ENCODE measurements at places on chromosomes 7 and 10. TPM values are rescaled to one million over a fixed set of nuclear protein-coding genes. Genes with fewer than 3 reads are reported as not detected.

GRCh38 chr7:127946847-127947246, 84.4 kb downstream of the LRRC4 start:
- no peak for DNase-seq

- no peak for DNase-seq
Measured at GRCh38 chr10:121595806-121596688, 2.2 kb downstream of the FGFR2 start.

DNA sequence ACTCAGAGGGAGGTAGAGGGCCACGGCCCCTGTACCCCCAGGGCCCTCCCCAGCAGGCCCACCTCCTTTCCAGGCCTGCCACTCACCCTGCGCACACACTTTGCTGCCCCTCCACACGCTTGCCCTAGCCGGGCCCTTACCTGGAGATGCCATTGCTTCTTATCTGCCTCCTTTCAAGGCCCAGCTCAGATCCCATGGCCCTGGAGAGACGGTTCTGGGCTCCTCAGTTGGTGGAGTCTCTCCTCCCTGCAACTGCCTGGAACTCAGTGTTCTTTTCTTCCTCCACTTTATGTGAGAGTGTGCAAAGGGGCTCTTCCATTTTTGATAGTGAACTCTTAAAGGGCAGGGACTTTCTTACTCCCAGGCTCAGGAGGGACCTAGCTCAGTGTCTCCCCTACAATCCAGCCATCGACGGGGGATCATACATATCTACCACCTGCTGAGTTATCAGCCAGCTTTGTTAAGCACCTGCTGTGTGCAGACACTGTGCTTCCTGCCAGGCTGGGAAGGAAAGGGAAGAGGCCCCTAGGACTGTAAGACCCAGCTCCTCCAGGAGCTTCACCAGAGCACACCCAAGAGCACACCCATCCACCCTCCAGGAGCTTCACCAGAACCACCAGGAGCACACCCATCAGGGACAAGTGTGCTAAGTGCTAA, 89.3 kb upstream of the MACROH2A2 start:
- peak; percentile 35 for DNase-seq

- no peak for DNase-seq
Measured at GRCh38 chr10:369684-370448, 234.6 kb downstream of the ZMYND11 start.

DNA sequence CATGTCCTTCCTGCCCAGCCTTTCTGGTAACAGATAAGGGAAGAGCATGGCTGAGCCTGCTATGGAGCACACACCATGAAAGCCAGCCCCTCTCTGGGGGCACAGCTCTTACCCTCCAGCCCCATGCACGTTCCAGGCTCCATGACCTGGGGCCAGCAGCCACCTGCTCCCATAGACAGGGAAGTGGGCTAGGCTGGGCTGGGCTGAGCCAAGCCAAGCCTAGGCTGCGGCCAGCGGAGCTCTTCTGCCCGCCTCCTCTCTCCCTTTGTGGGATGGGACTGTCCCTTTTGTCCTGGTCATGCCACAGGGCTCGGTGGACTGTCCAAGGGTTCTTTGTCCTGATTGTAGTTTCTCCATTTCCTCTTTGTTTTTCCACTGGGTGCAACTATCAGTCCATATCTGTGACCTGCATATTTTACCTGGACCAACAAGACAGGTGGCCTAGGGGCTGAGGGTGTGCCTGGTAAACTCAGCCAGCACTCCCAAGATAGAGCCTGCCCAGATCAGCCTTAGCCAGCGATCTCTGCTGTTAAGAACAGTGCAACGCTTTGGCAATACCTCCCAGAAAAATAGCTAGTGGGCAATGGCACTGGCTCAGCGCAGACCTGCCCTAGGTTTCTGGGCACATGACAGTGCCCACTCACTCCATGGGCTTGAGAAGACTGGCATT, 97.2 kb upstream of the BTBD16 start:
- no peak for DNase-seq

DNA sequence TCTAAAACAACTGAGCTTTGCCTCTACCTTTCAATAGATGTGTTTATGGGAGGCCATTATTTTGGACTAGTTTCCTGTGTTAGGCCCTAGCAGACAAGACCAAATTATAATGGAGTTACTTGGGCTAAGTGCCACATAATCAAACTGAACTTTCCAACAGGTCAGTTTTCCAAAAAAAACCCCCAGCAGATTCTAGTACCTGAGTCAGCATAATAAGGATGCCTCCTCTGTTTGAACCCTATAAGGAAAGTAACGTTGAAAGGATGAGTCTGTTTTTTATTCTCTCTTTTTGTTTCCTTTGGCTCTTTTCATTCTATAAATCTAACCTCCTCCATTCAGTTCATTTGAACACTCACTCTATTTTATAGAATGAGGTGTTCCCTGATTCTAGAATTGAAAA, 148.1 kb upstream of the FAM3C start:
- no peak for DNase-seq

- DNase-seq, result no peak
Measured at GRCh38 chr7:36972140-36972518, 247.8 kb upstream of the AOAH start.

- no peak for DNase-seq
Measured at GRCh38 chr10:1473874-1474273, 263.5 kb downstream of the ADARB2 start.

DNA sequence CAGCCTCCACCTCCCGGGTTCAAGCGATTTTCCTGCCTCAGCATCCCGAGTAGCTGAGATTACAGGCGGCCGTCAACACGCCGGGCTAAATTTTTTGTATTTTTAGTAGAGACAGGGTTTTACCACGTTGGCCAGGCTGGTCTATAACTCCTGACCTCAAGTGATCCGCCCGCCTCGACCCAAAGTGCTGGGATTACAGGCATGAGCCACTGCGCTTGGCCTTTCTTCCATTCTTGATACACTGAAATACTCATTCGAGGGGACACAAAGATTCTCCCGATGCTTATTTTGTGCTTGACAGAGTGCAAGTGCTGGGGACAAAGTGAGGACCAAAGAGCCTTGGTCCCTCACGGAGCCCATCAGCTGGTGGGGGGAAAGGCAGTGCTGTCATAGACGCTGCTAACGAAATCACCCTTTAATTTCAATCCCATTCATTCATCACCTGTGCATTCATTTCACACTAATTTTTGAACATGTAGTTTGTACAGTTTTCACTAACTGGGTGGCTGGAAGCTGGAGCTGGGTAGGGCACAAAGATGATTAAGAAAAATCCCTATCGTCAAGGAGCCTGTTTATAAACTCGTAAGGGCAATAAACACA, 621 bp upstream of the FAM133B start:
- DNase-seq, result no peak

DNA sequence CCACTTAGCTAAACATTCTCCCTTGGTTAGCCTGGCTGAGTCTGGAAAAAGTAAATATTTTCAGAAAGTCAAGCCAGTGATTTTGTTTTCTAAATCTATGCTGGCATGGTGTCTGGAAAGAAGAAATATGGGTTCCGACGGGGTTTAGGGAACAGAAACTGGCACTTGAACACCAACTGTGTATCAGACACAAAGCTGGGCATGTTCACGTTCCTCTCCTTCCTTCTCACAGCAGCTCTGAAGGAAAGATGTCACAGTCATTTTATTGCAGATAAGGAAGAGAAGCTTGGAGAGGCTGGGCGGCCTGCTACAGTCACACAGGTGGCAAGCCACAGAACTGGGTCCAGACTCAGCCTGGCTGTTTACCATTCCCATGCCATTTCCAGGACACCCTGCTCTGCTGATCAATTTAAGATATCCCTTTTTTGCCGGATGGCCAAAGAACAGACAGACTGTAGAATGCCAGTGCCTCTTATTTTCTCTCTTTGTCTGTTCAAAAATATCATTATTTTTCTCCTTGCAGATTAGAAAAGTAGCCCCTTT, 118.8 kb downstream of the HERPUD2 start:
- no peak for DNase-seq

NAT16 gene
- not detected for total RNA-seq

IRF5 gene
- not detected for total RNA-seq

GSTO2 gene
- total RNA-seq, result 0.13 TPM

PDGFA gene
- total RNA-seq, result 24.8 TPM

GRM3 gene
- total RNA-seq, result not detected

WNT8B gene
- not detected for total RNA-seq

ZC3HAV1 gene
- 24.2 TPM for total RNA-seq

NPTX2 gene
- total RNA-seq, result 138 TPM

Measured in SJSA1 (cell line).